ENCODE measurements at places on chromosomes 6 and 20. TPM values are rescaled to one million over a fixed set of nuclear protein-coding genes. Genes with fewer than 3 reads are reported as not detected.

The KIAA0408 gene
- total RNA-seq: 2.0 TPM

GRCh38 chr6:79872986-79873385 lies 74.4 kb downstream of the ELOVL4 start:
- DNase-seq: no peak

- DNase-seq: no peak
Observed at GRCh38 chr6:148968771-148969602, 222.2 kb downstream of the UST start.

The L3MBTL1 gene
- total RNA-seq: 8.3 TPM

- no peak for DNase-seq
Observed at GRCh38 chr6:154994836-154995253, 270 bp upstream of the TIAM2 start.

The LZTS3 gene
- 5.8 TPM for total RNA-seq

DNA sequence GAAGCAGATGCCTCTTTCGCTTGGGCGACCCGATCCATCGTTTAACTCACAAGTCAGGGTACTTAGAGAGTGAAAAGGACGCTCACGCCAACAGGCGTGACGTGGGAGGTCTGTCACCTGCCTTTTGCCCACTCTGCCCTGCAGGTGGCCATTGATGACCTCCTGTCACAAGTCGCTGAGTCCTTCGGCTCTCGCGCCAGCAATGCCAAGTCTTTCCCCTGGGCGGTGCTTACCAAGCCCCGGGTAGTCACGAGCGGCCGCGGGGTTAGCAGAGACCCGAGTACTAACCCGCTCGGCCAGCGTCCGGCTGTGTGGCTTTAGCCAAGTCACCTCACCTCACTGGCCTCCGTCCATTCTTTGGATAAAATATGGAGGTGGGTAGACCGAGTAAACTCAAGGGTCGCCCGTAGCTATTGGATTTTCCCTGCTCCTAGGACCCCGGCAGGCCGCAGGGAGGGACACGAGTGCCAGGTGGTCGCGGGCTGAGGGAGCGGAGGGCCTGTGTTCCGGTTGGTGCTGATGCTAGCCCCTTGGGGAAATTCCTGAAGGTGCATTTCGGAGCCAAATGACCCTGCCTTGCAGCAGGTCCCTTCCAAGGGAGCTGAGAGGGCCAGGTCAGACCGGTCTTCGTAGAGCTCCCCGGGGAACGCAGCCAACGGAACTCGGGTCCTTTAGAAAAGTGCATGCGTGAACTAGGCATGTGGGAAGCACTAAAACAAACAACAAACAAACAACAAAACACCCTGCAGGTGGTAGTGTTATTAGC lies 668 bp downstream of the PKIB start:
- peak; percentile 31 for DNase-seq

The EPPIN gene
- total RNA-seq: not detected

GRCh38 chr20:46123482-46124245 lies 5.5 kb downstream of the CD40 start:
- no peak for DNase-seq

The PRL gene
- total RNA-seq: not detected

GRCh38 chr20:35592339-35592974 lies 23.2 kb upstream of the SPAG4 start:
- DNase-seq: peak; percentile 15
